ENCODE measurements at places on chromosomes 4 and X. TPM values are rescaled to one million over a fixed set of nuclear protein-coding genes. Genes with fewer than 3 reads are reported as not detected.

DNA sequence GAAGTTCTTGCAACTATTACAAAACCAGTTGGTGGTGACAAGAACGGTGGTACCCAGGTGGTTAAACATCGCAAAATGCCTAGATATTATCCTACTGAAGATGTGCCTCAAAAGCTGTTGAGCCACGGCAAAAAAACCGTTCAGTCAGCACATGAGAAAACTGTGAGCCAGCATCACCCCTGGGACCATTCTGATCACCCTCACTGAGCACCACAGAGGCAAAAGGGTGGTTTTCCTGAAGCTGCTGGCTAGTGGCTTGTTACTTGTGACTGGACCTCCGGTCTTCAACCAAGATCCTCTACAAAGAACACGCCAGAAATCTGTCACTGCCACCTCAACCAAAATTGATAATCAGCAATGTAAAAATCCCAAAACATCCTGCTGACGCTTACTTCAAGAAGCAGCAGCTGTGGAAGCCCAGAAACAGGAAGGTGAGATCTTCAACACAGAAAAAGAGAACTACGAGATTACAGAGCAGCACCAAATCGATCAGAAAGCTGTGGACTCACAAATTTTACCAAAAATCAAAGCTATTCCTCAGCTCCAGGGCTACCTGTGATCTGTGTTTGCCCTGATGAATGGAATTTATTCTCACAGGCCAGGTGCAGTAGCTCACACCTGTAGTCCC lies 21.4 kb upstream of the SLC10A6 start:
- no peaks in the 10 kb centered on the region for H3K36me3 ChIP-seq
- H3K4me3 ChIP-seq = no peak overlapping the region
- H3K27me3 ChIP-seq = no peaks in the 10 kb centered on the region
- DNase-seq = no peak

- no peaks in the 10 kb centered on the region for H3K36me3 ChIP-seq
- H3K4me3 ChIP-seq = no peak overlapping the region
- no peak for DNase-seq
Observed at GRCh38 chr4:124666496-124666895, 46.0 kb downstream of the ANKRD50 start.

DNA sequence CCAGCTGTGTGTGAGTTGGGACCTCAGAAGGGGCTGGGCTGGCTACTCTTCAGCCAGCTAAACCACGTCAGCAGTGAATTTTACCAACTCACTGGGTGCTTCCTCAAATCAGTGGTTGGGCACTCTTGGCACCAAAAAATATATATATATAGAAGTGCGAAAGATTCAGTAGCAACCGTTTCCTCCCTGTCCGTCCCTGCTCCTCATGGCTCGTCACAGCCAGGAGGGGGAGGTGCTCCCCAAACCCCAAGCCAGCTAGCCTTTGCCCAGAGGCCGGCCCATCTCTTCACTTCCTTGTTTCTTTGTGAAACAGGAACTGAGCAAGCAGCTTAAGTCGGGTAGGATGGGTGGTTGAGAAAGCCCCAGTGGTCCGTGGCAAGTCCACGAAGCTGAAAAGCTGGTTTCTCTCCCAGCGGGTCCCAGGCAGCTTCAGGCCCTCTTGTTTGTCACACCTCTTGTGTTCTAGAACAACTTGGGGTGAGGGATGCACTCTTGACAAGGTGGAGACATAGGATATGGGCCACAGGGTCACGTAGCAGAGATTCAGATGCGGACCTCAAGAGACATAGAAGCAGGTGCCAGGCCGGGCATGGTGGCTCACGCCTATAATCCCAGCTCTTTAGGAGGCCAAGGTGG lies 6.8 kb upstream of the SASH3 start:
- H3K4me3 ChIP-seq = peak overlapping the region; percentile 50
- H3K27me3 ChIP-seq = no peaks in the 10 kb centered on the region
- peaks cover 2% of the 10 kb centered on the region for H3K36me3 ChIP-seq
- H3K4me1 ChIP-seq = peaks cover 54% of the 10 kb centered on the region

Gene OFD1
- total RNA-seq = 27.4 TPM

GRCh38 chrX:68992821-68993397 lies 164.1 kb downstream of the EFNB1 start:
- no peaks in the 10 kb centered on the region for H3K4me1 ChIP-seq
- DNase-seq = no peak
- H3K36me3 ChIP-seq = no peaks in the 10 kb centered on the region

GRCh38 chr4:92599044-92599443 lies 295.3 kb downstream of the GRID2 start:
- H3K27me3 ChIP-seq = no peaks in the 10 kb centered on the region
- no peaks in the 10 kb centered on the region for H3K36me3 ChIP-seq
- H3K4me1 ChIP-seq = no peaks in the 10 kb centered on the region

DNA sequence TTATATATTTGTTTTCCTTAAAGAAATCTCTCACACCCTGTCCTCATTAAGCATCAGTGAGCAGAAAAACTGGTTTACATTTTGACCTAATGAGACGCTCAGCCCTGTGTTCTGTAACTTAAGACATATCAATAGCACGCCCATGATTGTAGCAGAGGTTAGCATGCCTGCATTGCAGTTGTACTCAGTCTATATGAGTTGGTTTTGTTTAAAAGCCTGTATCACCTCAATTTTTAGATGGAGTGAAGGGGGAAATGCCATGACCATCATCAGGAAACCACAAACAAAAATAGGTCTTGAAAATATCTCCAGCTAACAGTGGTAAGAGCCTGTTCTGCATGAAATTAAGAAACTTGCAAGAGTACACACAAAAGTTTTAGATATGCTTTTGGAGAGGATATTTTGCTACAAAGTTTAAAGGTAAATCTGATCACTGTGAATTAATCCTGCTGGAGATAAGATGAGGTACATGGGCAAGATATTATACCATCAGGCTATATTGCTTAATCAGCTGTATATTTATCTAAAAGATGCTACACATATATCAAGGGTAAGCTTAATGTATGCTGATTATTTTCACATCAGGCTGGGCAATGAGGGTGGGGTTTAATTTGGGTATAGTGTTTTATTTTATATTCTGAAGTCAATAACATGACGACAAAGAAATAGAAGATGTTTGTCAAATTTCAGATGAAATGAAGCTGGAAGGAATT lies 13.1 kb upstream of the COQ2 start:
- DNase-seq = no peak
- H3K27me3 ChIP-seq = no peaks in the 10 kb centered on the region
- H3K36me3 ChIP-seq = peaks cover 3% of the 10 kb centered on the region
- H3K4me1 ChIP-seq = peaks cover 4% of the 10 kb centered on the region
- no peak overlapping the region for H3K4me3 ChIP-seq

Gene HTN3
- not detected for total RNA-seq
